Jurkat, Clone E6-1 (cell line): ENCODE measurements at places on chromosomes 3 and 15.

DNA sequence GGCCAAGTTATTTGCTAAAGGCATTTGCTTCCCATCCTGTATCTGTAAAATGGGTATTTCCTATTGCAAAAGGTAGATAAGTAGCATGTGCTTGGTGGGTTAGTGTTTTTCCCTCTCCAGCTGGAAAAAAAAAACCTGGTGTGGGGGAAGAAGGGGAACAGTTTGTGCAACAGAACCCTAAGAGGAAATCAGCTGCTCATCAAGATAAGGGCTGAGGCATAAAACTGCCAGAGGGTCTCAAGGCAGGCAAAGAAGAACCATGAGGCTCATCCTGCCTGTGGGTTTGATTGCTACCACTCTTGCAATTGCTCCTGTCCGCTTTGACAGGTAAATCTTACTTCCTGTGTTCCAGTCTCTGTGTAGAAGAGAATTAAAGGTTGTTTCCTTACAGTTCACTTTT is at the start of gene CPA3:
Gene CPA3 (plus strand): TSS at position 248 of the 400 bp plus-strand sequence. CDS start 12 bp downstream, at position 260.
- peak; percentile 42 for DNase-seq

DNA sequence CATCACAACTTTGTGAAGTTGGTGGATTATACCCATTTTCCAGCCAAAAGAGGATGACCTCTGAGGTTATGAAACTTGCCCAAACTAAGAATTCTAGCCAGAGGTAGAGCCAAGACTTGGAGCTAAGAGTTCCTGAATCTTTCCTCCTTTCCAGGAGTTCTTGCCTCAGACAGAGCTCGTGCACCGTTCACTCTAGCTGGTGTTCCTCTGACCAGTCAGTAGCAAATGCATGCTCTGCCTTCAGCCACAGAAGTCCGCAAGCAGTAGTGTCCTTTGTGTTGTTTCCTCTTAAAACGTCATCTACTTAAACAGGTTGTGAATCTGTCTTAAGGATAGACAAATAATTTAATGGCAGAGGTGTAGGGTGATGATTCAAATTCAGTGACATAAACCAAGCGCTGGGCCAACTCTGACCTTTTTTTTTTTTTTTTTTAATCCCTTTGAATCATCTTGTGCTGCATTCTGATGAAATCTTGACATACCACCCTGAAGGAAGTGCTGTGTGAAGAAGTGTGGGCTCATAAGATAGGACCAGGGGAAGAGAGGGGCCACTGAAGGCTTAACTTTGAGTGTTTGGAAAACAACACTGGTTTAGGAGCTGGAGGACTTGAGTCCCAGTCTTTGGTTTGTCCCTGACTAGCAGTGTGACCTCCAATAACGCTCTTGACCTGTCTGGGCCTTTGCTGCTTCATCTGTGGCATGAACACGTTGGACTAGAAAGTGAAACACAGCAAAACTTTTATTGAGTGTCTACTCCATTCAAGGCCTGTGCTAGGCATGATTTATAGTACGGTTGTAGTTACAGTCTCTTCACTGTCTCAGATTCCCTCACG is 53.4 kb downstream of the ITPR1 start:
- no peak for DNase-seq

- DNase-seq: no peak
These were observed 135.0 kb upstream of the COL8A1 start for GRCh38 chr3:99503350-99503749.

DNA sequence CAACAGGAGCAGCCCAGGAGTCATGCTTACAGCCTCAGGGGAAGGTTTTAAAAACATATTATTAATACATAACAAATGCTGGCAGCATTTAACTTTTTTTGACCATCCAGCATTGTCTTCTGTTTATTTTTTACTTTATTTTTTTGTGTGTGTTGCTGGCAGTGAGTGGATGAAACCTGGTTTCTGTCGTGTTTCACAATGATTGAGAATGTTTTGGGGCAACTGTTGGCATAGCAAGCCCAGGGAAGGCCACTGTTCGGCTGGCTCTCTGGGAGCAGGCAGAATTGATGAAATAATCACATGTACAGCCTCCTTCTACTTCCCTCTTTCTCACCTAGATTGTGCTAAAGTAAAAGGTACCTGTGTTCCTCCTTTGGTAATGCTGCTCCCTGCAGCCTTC is 190.2 kb downstream of the NR1D2 start:
- no peak for DNase-seq

DNA sequence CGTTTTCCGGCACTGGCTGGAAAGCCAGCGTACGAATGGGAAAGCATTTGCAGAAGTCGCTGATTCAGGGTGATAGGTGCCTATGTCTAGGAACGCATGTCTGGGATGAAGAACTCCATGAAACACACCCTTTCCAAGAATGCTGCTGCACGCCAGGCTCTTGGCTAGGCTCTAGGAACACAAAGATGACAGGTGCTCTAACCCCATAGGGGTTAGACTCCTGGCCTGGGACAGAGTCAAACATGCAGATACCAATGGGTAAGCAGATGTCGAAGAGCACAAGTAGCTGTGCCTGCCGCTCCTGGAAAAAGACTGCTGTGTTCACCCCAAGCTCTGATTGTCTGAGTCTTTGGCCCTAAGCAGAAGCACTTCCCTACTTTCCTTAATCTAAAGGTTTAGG is 180.9 kb upstream of the UBE3A start:
- DNase-seq: no peak

- DNase-seq: no peak
These were observed 4.3 kb downstream of the SHF start for GRCh38 chr15:45183511-45183910.

DNA sequence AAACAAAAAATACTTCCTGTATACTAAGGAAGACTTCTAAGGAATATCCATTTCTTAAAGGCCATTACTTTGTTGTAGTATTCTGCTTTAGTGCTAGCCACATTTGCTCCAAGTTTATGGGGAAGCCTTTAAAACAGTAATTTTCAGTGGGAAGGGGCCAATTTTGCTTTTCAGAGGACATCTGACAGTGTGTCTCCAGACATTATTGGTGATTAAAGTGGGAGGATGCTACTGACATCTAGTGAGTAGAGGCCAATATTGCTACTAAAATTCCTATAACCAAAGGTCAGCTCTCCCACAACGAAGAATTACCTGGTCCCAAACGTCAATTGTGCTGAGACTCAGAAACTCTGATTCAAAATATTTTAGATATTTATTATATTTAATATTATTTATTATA is 24.8 kb downstream of the SLC28A2 start:
- DNase-seq: no peak

GRCh38 chr3:129018751-129019150 is 17.6 kb downstream of the EFCC1 start:
- DNase-seq: no peak

- no peak for DNase-seq
These were observed 2.8 kb downstream of the MB21D2 start for GRCh38 chr3:192914848-192915247.

DNA sequence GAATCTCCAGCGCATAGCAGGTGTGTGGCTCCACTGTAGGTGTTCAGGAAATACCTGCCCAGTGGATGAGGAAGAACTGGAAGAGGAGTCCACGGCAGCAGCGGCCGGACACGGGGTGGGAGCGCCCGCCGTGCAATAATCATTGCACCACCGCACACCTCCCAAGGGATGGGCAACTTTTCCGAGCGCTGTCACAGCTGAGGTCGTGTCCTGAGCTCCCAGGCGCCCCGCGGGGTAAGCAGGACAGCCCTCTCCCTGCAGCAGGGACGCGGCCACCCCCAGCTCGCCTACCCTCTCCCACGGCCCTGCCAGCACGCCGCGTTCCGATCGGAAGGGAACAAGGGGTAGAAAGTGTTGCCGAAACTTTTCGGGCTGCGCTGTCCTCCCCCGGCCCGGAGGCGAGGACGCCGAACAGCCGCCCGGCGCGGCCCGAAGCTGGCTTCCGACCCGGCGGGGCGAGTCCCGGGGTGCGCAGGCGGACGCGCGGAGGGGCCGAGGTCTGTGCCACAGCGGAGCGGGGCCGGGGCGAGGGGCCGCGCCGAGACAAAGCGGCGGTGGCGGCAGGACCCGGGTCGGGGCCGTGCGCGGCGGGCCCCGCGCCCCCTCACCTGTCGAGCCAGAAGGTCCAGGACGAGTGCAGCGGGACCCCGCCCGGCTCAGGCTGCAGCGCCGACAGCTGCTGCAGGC is 475 bp downstream of the EIF4E3 start:
- DNase-seq: no peak

GRCh38 chr15:67119238-67119846 is 53.9 kb downstream of the SMAD3 start:
- DNase-seq: no peak

- no peak for DNase-seq
These were observed 4.6 kb downstream of the CACNA1D start for GRCh38 chr3:53498806-53499641.

DNA sequence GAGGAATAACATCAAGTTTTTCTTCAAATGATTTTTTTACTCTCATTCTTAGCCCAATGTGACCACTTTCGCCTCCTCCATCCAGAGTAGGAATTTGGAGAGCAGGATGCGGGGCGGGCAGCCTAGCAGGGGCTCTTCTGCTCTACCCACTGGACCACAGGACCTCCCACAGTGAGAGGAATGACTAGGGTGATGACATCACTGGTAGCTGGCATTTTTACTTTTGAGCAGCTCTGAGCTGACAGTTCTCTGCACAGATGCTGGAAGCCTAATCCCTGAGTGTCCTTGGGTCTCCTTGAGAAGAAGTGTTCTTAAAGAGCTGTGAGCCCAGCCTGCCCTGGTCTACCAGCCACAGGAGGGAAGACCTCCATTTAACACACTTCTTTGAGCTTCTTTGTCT is 1.4 kb upstream of the HCN4 start:
- DNase-seq: no peak

DNA sequence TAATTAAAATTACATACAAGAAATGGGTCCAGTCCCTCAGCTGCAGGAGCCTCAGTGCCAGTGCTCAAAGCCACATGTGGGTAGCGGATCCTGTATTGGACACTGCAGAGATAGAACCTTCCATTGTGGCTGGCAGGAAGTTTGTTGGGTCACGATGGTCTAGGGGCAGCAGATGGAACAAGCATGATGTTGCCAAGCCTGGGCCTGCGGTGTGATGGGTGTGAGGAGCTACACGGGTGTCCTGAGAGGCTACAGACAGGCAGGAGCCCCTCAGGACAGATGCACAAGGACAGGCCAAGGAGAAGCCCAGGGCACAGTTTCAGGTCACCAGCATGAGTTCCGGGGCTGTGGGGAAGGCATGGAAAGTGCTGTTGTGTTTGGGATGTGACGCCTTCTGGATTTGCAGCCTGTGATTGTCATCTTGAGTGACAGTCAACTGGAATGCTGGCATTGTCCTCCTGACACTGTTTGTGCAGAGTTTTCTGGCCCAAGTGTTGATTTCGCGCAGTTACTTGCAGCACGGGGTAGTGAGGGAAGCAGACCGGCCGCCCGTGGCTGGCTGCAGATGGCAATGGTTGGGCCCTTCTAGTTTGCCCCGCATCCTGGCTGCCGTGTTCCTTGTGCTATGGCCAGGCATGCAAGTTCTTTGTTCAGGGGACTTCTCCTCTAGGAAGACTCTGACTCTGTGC is 177.1 kb downstream of the NSMCE3 start:
- DNase-seq: no peak

GRCh38 chr3:32630266-32630665 is 54.7 kb upstream of the CNOT10 start:
- no peak for DNase-seq

GRCh38 chr15:90709278-90709677 is 7.9 kb upstream of the BLM start:
- no peak for DNase-seq

GRCh38 chr3:47841786-47842349 is 38.9 kb downstream of the DHX30 start:
- no peak for DNase-seq
